ENCODE measurements at places on chromosomes 16 and 17. TPM values are rescaled to one million over a fixed set of nuclear protein-coding genes. Genes with fewer than 3 reads are reported as not detected.

- H3K4me1 ChIP-seq = peaks cover 34% of the 10 kb centered on the region
- no peak for DNase-seq
- peak overlapping the region; percentile 94 for H3K27ac ChIP-seq
- H3K36me3 ChIP-seq = no peaks in the 10 kb centered on the region
- H3K27me3 ChIP-seq = no peaks in the 10 kb centered on the region
Measured at GRCh38 chr17:50903604-50904517, 37.7 kb upstream of the TOB1 start.

GRCh38 chr16:13093661-13094060 lies 192.3 kb downstream of the SHISA9 start:
- DNase-seq = no peak
- no peak overlapping the region for H3K27ac ChIP-seq
- no peaks in the 10 kb centered on the region for H3K4me1 ChIP-seq
- H3K27me3 ChIP-seq = no peaks in the 10 kb centered on the region
- no peak overlapping the region for H3K4me3 ChIP-seq

DNA sequence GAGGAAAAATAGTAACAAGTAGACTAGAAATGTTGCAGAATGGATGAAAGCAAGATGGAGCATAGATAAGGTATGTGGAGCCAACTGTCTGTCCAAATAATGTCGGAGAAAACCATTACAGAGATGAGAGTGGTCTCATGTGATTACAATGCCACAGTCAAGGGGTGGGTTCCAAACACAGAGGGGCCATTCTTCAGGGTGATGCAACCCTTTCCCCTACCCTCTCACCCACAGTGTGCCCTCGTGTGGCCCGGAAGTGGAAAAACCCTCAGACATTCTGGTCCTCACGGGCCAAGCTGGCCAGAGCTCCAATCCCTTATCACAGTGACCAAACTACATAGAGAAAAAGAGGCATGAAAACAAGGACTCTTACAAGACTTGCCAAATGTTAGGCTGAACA lies 17.7 kb upstream of the HS3ST3A1 start:
- no peaks in the 10 kb centered on the region for H3K36me3 ChIP-seq
- no peaks in the 10 kb centered on the region for H3K4me1 ChIP-seq
- H3K27ac ChIP-seq = no peak overlapping the region
- no peak for DNase-seq
- H3K4me3 ChIP-seq = no peak overlapping the region

GRCh38 chr16:60945225-60945624 lies 1091.0 kb downstream of the CDH8 start:
- peak; percentile 74 for DNase-seq
- H3K27ac ChIP-seq = no peak overlapping the region
- no peaks in the 10 kb centered on the region for H3K27me3 ChIP-seq
- no peaks in the 10 kb centered on the region for H3K36me3 ChIP-seq
- H3K4me1 ChIP-seq = no peaks in the 10 kb centered on the region
- no peak overlapping the region for H3K4me3 ChIP-seq

CACNB1 gene
- polyA plus RNA-seq = 1.4 TPM

SLFN12 gene
- 2.3 TPM for polyA plus RNA-seq

NEUROD2 gene
- not detected for polyA plus RNA-seq
